PC-9 (cell line): ENCODE measurements at places on chromosomes 3 and 15. TPM values are rescaled to one million over a fixed set of nuclear protein-coding genes. Genes with fewer than 3 reads are reported as not detected.

- peaks cover 58% of the 10 kb centered on the region for H3K36me3 ChIP-seq
- H3K4me1 ChIP-seq, result no peaks in the 10 kb centered on the region
Observed at GRCh38 chr3:12585970-12586369, 29.1 kb downstream of the MKRN2 start.

DNA sequence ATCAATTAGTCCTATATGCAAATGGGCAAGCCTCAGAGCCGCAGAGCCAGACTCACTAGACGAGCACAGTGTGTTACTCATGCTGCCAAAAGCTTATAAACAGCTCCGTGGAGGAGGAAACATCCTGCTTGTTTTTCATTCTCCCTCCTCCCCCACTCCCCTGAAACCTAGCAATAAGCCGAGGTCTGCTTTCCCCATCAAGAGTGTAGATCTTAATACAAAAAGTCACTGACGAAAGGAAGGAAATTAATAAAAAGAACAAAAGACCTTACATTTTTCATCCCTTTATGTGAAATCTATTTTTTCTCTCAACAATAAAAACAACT is 88.5 kb downstream of the XXYLT1 start:
- DNase-seq, result no peak
- H3K36me3 ChIP-seq, result no peaks in the 10 kb centered on the region
- H3K27me3 ChIP-seq, result no peaks in the 10 kb centered on the region
- no peak overlapping the region for H3K27ac ChIP-seq

GRCh38 chr3:33117461-33117860 is 3.6 kb downstream of the CRTAP start:
- no peak overlapping the region for H3K27ac ChIP-seq
- DNase-seq, result no peak
- no peaks in the 10 kb centered on the region for H3K36me3 ChIP-seq
- no peaks in the 10 kb centered on the region for H3K27me3 ChIP-seq
- no peak overlapping the region for H3K4me3 ChIP-seq

- no peak overlapping the region for H3K4me3 ChIP-seq
- H3K36me3 ChIP-seq, result no peaks in the 10 kb centered on the region
- peaks cover 10% of the 10 kb centered on the region for H3K4me1 ChIP-seq
- H3K27ac ChIP-seq, result no peak overlapping the region
- DNase-seq, result no peak
- no peaks in the 10 kb centered on the region for H3K27me3 ChIP-seq
Observed at GRCh38 chr15:61063875-61064320, 165.2 kb downstream of the RORA start.

DNA sequence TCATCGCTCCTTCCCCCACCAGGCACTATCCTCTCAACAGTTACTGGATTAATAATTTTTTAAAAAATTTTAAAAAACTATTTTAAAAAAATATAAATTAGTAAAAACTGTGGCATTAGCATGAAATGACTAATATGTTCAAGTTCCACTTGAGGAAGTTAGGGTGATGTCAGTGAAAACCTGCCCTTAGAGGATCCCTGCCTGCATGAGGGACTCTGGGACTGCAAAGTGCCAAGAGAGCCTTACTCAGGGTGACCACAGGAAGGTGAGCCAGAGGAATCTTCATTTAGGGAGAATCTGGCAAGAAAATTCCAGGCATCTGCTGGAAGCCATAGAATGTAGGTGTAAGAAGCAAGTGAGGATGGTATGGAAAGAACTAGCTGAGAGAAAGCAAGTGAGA is 157.7 kb upstream of the BCL6 start:
- H3K4me1 ChIP-seq, result no peaks in the 10 kb centered on the region; the same call in 1 of the 2 replicates
- no peak overlapping the region for H3K4me3 ChIP-seq
- no peaks in the 10 kb centered on the region for H3K27me3 ChIP-seq
- H3K27ac ChIP-seq, result no peak overlapping the region
- no peaks in the 10 kb centered on the region for H3K36me3 ChIP-seq

DNA sequence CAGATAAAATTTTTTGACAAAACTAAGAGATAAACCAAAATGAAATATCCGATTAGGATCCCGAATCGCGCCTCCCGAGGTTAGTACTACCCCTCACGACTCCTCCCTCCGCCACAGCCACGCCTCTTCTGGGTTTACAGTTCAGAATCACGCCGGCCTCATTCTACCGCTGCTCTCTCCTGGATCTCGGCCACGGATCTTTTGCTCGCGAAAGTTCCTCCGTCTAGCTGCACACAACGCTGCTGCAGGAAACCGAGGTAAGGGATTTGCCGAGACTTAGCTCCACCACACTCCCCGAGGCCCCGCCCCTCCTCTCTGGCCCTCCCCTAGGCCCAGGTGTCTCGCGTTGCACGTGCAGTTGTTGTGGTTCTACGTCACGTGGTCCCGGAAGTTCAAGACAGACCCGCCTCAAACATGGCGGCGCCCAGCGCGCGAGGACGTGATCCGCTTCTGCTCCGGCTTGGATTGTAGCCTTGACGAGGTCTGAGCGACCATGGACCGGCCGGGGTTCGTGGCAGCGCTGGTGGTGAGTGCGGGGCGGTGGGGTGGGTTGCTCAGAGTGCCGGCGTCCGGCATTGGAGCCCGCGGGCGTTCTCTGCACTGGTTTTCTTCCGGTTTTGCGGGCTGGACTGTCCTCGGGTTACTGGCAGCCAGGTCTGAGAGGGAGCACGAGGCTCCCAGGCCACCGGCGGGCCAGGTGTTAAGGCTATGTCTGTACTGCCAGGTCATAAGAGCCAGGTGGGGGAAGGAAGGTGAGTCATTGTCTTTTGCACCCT is at the start of gene SLC25A26:
Gene SLC25A26 (plus strand): TSS at position 400 of the 776 bp plus-strand sequence. CDS start 94 bp downstream, at position 494.
- H3K27me3 ChIP-seq, result no peaks in the 10 kb centered on the region
- peak within 1 kb of the TSS; percentile 87 for H3K4me3 ChIP-seq
- peak within 1 kb of the TSS; percentile 82 for H3K27ac ChIP-seq
- DNase-seq, result peak; percentile 93

DNA sequence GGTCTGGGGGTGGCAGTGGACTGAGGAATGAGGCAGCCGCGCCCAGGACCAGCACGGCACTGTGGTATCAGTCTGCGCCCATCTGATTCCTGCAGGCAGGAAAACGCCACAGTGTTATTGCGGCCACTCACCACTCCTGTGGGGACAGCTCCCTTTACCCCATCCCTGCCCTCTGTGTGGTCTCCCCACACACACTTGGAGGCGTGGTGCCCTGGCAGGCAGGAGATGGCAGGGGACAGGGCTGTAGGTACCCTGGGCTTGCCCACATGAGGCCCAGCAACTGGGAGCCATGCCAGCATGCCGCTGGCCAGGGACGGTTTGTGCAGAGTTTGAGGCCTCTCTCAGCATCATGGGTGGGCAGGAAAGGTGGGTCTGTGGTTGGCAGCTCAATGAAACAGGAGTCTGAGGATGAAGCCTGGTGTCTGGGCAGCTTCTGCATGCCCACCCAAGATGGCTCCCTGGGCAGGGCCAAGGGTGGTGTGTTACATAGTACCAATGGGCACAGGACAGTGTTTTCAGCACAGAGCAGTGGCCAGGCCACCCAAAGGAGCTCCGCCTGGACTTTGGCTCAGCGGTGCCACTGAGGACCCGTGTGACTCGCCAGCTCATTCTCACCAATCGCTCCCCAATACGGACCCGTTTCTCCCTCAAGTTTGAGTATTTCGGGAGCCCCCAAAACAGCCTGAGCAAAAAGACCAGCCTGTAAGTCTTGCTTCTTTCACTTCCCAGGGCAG is 27.2 kb downstream of the ACAA1 start:
- H3K36me3 ChIP-seq, result no peaks in the 10 kb centered on the region
- no peaks in the 10 kb centered on the region for H3K4me1 ChIP-seq
- DNase-seq, result no peak
- H3K4me3 ChIP-seq, result no peak overlapping the region

GRCh38 chr3:68060191-68060590 is 405.8 kb upstream of the SUCLG2 start:
- DNase-seq, result no peak
- H3K36me3 ChIP-seq, result no peaks in the 10 kb centered on the region
- H3K27ac ChIP-seq, result no peak overlapping the region
- no peak overlapping the region for H3K4me3 ChIP-seq
- H3K4me1 ChIP-seq, result no peaks in the 10 kb centered on the region

GRCh38 chr15:35107122-35107521 is 22.0 kb upstream of the NANOGP8 start:
- no peaks in the 10 kb centered on the region for H3K36me3 ChIP-seq
- no peak overlapping the region for H3K27ac ChIP-seq
- no peaks in the 10 kb centered on the region for H3K27me3 ChIP-seq
- no peaks in the 10 kb centered on the region for H3K4me1 ChIP-seq
- no peak for DNase-seq

DNA sequence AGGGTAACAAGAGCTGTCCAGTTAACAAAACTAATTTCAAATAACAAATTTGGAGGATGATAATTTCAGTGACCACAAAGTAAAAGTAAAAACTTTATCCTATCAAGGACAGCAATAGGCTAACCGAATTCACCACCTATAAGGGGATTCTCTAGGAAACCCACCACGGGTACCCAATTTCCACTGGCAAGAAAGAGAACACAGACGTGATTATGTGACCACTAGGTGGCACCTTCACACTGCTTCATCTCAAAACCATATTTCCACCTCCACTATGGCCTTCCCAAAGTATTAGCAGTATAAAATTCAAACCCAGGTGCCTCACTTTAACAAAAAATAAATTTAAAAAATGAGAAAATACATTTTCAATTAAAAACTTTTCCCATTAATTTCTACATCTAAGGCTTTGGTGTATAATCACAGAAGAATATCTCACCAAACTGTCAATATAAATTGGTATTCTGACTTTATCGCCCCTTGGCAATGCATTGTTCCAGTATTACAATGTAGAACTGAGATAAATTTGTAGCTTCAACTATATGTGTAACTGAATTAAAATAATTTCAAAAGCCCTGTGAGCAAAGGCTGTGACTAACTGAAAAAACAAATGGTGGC is 96.5 kb downstream of the FSIP1 start:
- H3K4me3 ChIP-seq, result no peak overlapping the region
- H3K4me1 ChIP-seq, result no peaks in the 10 kb centered on the region
- no peaks in the 10 kb centered on the region for H3K36me3 ChIP-seq
- no peak for DNase-seq
- no peak overlapping the region for H3K27ac ChIP-seq
- no peaks in the 10 kb centered on the region for H3K27me3 ChIP-seq

DNA sequence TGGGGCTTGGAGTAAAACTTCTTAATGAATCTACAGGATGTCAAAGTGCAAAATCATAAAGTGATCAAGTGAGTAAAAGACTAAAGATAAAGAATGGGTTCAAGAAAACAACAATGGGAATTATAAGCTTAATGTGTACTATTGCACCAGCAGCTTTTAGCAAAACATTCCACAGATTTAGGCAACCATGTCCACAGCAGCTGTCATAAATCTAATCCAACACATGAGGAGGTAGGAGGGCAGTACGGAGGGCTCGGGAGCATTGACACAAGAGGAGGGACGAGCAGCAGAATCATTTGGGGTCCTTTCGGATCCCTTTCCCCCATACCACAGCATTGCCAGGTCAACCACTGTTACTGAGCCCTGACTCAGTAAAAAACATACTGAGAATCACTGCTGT is 464.3 kb upstream of the WNT5A start:
- no peak for DNase-seq
- no peaks in the 10 kb centered on the region for H3K27me3 ChIP-seq
- H3K36me3 ChIP-seq, result no peaks in the 10 kb centered on the region
- H3K27ac ChIP-seq, result no peak overlapping the region

- H3K27ac ChIP-seq, result no peak overlapping the region
- H3K4me3 ChIP-seq, result no peak overlapping the region
- H3K36me3 ChIP-seq, result 0 out of 2 replicates have a peak, but pooled peaks cover 5% of the 10 kb centered on the region
Observed at GRCh38 chr3:171439996-171440395, 20.2 kb downstream of the TNIK start.

The TEX55 gene
- total RNA-seq, result not detected in 2 replicates

The LRRN1 gene
- 0.57 and 0.65 TPM in 2 replicates for total RNA-seq

The AGBL1 gene
- total RNA-seq, result not detected in 2 replicates

The C3orf80 gene
- not detected in 2 replicates for total RNA-seq
